Brain pericyte (primary cell): ENCODE measurements at places on chromosomes 3 and 15.

DNA sequence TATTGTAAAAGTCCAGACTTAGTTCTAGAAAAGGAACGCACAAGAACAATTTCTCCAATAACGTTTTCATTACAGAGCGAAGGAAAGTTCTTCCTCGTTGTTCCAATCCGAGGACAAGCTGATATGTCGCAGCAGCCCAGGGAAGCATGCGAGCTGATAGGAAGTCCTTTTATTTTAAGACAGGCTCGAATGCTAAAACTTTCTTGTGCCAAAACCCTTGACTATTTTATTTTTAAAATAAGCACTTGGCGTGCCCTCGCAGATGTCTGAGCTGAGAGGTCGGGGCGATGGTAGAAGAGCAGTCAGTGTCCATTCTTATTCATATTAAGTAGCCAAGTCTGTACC lies 433 bp upstream of the MITF start:
- no peak for DNase-seq

GRCh38 chr3:4766716-4767499 lies 212.3 kb upstream of the BHLHE40 start:
- no peak for DNase-seq

DNA sequence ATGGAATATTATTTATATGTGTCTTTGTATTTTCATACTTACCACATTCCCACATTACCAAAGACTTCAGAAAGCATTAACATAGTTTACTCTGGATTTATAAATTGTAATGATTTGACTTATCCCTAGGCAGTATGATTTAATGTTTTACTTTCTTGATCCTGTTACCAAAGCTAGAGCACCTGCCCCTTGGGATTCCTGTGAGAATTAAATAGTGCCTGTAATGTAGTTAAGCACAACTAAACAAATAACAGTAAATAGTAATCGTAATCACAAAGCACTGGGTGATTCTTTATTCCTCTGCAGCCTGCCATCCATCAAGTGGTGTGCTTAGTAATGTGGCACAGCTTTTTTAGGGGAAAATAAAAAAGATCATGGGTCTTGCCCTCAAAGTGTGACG lies 39.1 kb downstream of the ATP2C1 start:
- DNase-seq = no peak

- no peak for DNase-seq
Measured at GRCh38 chr3:181425074-181425473, 286.7 kb upstream of the SOX2 start.

DNA sequence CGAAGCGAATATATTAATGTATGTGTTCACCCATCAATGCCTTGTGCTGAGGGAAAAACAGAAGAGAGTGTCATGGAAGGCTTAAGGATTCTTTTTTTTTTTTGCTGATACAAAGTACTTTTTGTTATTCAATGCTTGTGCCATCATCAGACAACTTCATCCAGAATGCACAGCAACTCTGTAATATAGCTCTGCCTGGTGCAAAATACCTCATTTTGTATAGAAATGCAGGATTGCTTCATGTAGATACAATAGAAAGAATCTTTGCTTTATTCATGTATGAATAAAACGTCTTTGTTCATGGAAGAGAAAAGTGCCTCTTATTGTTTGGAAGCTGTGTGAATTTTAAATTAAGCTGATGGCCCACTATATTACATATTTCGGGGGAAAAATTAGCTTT lies 62.9 kb downstream of the SH3GL3 start:
- DNase-seq = no peak

- DNase-seq = no peak
Measured at GRCh38 chr3:152961323-152961722, 126.4 kb downstream of the P2RY1 start.

GRCh38 chr15:75230016-75230343 lies 28.2 kb upstream of the GOLGA6C start:
- no peak for DNase-seq

- no peak for DNase-seq
Measured at GRCh38 chr3:186150041-186150830, 41.3 kb upstream of the ETV5 start.

- DNase-seq = no peak
Measured at GRCh38 chr3:129068291-129068886, 7.8 kb downstream of the GP9 start.

- DNase-seq = no peak
Measured at GRCh38 chr3:119598410-119599098, 869 bp downstream of the PLA1A start.

- no peak for DNase-seq
Measured at GRCh38 chr15:72358650-72359171, 17.1 kb downstream of the HEXA start.

DNA sequence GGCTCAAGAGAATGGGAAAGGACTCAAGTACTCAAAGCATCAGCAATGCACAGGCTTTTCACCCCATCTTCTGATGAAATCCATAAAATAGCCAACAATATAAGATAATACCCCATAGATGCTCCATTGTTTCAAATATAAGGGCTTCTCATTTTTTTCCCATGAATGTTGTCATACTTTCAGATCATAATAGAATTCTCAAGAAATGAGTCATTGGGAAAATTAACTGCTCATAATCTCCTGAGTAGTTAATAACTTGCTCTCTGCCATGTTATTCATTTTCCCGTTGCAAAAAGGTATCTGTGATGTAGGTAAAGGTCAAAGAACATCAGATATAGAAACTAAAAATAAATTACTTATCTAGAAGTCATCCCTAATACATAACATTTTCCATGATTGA lies 121.9 kb downstream of the NSUN3 start:
- no peak for DNase-seq

DNA sequence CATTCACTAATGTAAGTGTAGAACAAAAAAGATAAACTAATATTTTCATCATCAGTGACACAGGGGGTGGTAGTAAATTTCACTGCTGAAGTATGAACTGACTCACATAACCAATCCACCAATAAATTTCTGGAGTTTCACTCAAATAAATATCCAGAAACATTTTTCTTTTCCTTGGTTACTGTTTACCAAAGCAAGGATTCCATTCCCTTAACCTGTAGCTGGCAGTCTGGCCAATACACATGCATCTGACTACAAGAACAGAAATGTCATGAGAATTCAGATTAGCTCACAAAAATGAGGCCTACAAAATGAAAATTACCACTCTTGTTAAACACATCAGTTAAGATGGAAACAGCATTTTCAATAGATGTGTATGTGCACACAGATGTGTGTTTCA lies 80.3 kb downstream of the STAG1 start:
- DNase-seq = no peak

DNA sequence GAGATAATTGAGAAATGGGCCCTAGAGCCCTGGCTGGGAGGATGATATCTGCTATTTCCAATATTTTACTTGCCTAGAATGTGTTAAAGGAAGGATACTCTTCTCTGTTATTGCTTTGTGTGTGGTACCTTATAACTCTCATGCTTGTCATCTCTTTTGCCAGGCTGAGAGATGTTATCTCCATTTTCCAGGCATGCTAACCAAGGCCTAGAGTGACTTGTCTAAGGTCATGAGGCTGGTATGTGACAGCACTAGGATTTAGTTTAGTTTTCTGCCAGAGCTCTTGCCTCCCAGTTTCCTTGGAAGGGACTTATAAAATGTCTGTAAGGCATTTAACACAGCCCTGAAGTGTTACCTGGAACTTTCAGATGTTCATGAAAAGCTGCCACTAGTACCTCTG lies 1.4 kb downstream of the CLK3 start:
- no peak for DNase-seq

GRCh38 chr15:79962178-79962577 lies 8.8 kb downstream of the BCL2A1 start:
- no peak for DNase-seq

GRCh38 chr15:56678571-56678970 lies 54.7 kb downstream of the ZNF280D start:
- DNase-seq = no peak

DNA sequence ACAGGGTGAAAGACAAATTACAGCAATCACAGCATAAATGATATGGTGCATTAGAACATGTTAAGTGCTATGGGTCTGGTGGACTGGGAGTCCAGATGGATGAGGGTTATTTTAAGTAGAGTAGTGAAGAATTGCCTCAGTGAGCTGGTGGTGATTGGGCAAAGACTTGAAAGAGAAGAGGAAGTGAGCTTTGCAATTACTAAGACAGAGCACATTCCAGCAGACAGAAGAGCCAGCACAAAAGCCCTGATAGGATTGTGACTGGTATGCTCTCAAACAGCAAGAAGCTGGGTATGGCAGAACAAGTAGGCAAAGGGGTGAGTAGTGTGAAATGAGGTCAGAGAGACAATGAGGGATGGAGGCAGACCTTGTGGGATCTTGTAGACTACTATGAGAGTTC lies 2.1 kb upstream of the ACKR4 start:
- DNase-seq = no peak

GRCh38 chr15:100592898-100593297 lies 9.1 kb downstream of the LINS1 start:
- DNase-seq = no peak

DNA sequence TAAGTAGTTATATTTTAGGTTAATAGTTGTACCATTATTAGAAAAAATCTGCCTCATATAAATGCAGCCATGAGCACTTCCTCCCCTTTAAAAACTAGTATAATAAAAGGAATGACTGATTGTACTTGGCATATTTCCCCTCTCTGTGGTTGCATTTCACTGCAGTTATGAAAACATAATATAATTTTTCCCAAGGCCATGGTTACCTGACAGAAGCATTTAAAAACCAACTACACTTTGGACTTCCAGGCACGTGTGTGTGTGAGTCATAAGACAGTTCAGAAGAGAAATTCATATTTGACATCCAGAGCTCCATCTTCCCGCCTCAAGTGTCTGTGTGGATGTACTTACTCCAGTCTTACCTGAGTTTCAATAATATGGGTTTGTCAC lies 828.2 kb upstream of the CFAP20DC start:
- DNase-seq = no peak

GRCh38 chr3:175746308-175746707 lies 887.2 kb downstream of the NAALADL2 start:
- no peak for DNase-seq

DNA sequence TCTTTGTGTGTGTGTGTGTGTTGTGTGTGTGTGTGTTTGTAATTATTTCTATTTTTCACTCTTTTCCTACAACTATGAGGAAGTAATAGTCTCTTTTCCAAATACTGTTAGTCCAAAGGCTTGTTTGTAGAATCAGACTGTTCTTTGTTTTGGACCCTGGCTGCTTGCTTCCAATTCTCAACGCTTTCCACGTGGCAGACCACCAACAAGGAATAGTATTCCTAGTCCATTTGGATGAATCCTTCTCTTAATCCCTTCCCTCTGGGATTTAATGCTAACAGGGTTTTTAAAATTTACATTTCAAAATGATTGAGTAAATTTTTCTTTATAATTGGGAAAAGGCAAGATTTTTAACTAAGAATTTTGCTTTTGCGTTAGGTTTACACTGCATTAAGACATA lies 62.7 kb downstream of the ADAMTSL3 start:
- no peak for DNase-seq

GRCh38 chr3:195256639-195257453 lies 14.1 kb downstream of the XXYLT1 start:
- no peak for DNase-seq

DNA sequence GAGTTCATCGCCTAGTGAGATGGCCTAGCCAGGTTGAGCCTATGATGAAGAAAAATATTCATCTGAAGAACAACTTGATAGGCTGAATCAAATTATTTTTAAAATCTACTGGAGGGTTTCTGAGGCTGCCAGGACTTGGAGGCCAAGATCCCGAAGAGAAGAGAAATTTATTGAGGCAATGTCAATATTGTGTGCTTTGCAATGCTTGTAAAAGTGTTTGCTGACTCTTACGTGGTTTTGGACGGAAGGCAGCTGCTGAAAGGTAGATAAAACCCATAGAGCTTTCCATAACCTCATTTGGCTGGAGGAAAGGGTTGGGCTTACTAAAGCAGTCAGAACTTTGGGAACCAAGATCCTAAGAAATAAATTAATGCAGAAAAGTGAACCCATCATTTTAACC lies 361.0 kb upstream of the IL12A start:
- DNase-seq = no peak

GRCh38 chr3:170956647-170957046 lies 48.2 kb upstream of the EIF5A2 start:
- DNase-seq = no peak

DNA sequence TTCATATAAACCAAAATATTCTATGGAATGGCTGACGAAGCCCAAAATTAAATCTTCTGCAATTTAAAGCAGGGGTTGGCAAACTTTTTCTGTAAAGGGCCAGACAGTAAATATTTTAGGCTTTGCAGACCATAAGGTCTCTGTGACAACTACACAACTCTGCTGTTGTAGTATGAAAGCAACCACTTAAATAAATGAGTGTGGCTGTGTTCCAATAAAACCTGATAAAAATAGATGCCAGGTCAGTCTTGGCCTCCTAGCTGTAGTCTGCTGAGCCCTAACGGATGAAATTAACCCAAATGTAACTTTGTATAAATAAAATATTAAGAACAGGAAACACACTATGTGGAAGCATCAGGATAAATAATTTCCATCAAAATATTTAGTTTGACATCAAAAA lies 104.2 kb downstream of the FBXL22 start:
- no peak for DNase-seq

GRCh38 chr3:62184559-62184958 lies 188.8 kb downstream of the FEZF2 start:
- DNase-seq = no peak

DNA sequence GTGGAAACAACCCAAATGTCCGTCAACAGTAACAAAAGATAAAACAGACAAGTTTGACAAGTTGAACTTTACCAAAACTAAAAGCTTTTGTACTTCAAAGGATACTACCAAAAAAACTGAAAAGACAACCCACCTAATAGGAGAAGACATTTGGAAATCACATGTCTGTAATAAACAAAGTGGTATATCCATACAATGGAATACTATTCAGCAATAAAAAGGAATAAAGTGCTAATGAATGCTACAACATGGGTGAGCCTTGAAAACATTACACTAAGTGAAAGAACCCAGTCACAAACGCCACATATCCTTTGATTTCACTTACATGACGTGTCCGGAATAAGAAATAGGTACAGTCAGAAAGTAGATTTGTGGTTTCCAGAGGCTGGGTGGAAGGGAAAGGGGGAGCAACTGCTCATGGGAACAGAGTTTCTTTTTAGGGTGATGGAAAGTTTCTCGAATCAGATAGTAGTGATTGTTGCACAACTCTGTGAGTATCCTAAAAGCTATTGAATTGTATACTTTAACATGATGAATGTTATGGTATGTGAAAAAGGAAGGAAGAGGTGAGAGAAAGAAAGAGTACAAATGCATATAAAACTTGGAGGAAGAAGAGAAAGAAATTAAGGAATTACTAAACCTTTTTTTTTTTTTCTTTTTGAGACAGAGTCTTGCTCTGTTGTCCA lies 72.7 kb upstream of the ABHD2 start:
- no peak for DNase-seq

- DNase-seq = no peak
Measured at GRCh38 chr15:90885432-90886290, 1.4 kb downstream of the FES start.

DNA sequence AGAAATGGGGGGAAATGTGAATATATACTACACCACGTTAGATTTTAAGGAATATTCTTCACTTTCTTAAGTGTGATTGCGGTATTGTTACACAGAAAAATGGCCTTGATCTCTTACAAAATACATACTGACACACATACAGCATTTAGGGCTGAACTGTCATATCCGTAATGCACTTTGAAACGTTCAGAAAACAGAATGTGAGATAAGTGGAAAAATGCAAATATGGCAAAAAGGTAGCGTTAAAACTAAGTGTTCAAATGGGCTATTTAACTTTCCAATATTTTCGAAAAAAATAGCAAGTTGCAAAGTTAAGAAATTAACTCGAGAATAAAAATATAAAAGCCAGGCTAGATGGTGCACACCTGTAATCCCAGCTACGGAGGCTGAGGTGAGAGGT lies 1.8 kb downstream of the ZNF280D start:
- no peak for DNase-seq

GRCh38 chr3:106794442-106794841 lies 582.8 kb upstream of the CCDC54 start:
- DNase-seq = no peak
